H7 (cell line): ENCODE measurements at places on chromosomes 1 and 21. TPM values are rescaled to one million over a fixed set of nuclear protein-coding genes. Genes with fewer than 3 reads are reported as not detected.

DNA sequence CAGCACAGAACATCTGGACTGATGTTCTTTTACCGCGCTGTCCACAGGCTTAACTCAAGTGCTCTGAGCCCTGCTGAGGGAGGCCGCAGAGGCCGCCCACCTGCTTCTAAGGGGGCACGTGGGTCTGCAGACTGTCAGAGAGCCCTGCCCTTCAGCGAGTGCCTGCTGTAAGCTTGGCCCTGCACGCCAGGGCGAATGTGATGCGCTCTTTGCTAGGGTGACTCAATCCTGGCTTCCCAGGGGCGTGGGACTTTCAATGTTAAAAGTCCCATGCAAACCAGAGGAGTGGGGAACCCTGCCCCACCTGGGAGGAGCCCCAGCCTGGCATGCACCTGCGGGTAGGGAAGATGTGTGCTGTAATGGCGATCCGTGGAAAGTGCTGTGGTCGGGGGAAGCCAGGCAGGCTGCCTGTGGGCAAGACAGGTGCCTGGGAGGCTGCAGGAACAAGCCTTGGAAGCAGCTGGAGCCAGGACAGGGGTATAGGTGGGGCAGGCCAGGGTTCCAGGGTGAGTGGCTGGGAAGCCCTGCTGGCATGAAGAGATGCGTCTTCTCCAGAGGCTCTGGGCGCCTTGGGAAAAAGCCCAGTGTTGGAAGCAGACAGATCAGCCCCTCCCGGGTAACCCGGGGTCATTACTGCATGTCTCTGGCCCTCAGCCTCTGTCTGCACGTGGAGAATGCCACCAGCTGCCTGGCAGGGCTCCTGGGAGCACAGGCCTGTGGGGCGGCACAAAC is 594 bp upstream of the PANK4 start:
- DNase-seq, result no peak

IFI44 gene
- total RNA-seq, result not detected in 2 replicates

DNA sequence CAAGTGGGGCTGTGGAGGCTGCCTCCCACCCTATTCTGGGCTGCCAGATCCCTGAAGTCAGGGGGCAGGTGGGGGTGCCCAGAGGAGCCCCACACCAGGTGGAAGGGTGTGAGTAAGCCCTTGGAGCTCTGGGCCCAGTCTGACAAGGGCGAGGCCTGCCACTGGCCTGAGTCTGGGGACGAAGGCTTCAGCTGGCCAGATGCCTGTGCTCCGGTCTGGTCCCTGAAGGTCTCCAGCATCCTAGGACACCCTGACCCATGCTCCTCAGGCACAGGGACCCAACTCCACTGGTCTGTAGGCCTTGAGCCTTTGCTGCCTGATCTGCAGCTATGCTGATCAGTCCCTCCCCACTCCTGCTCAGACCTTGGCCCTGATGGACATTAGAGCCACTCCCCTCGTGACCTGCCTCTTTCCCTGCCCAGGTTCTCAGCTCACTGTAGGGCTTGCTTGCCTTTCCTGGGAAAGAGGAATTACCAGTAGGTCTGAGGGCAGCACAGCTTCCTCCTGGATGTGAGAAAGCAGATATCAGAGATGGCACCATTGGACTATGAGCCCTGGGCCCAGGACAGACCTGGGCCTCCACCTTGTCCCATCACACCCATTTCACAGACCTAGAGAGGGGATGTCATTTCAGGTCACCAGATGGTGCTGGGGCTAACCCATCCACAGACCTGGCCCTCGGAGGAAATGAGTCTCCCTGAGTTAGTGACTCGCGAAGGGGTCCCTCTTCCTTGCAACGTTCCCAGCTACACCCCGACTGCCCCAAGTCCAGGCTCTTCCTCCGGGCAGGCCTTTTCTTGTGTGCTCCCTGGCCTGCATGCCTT is 32.8 kb upstream of the CSF3R start:
- no peak for DNase-seq

- DNase-seq, result no peak
Observed at GRCh38 chr1:110638058-110638457, 31.9 kb upstream of the KCNA2 start.

- no peak for DNase-seq
Observed at GRCh38 chr1:80988926-80989325, 811.8 kb upstream of the ADGRL2 start.

DNA sequence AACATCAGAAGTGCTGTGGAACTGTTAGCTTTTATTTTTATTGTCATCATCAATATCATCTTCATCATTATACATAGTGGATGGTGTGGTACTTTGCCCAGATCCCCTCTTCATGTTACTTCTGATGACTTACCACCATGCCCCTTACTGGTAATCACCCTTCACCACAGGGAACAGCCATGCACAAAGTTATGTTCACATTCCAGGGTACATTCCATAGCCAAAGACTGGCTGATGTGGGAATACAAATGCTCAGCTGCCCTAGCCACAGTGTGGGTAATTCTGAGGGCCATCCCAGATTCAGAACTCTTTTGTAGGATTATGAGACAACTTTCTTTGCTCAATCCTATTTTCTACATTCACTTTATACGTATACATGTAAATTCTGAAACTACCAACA is 691.3 kb upstream of the CXADR start:
- DNase-seq, result no peak

GRCh38 chr1:68231627-68232288 is 565 bp downstream of the WLS start:
- peak; percentile 75 for DNase-seq

TMPRSS15 gene
- total RNA-seq, result not detected in 2 replicates

FAM177B gene
- total RNA-seq, result not detected in 2 replicates

DNA sequence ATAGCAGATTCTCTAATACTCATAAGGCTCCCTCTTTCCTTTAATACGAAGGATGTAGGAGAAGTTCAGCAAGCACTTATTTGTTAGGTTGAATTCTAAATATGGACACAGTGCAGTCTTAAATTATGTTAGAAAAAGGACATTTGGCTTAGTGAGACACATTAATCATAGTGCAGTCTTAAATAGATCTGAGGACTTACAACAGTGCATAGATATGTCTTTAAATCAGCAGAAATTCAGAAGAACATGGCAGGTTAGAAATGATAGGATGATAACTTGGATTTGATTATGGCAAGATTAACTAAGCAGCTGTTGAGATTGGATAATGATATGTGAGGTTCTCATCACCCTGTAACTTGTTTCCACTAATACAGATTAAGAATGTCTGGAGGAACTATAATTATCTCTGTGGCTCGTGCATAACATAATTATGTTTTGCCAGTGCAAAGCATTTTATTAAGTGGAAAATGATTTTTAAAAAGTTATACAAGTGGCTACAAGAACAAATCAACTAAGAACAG is 485.9 kb downstream of the USP25 start:
- no peak for DNase-seq

DNA sequence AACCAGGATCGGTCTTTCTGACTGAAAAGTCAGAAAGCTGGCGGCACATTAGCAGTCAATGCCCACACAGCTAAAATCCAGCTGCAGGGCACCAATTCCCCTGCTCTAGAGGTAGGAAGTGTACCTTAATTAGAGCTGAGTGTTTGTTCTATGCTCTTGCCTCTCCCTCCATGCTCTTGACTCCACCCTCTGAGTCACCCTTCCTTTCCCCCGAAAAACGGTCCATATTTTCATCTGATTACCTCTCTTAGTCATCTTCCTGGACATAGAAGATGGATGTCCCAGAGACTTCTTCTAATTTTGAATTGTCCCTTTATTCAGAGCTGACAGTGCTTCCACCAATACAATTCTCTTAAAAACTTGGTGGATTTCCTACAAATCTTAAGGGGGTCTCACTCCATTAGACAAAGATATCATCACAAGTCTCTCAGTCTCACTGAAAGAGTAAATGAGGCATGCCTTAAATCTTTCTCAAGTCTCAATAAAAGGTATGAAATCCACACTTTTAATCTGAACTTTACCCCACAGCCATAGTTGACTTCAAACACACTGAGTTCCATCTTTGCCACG is 44.1 kb upstream of the SLC19A1 start:
- DNase-seq, result no peak

- no peak for DNase-seq
Observed at GRCh38 chr1:53732912-53733317, 6.0 kb downstream of the GLIS1 start.

UBASH3A gene
- total RNA-seq, result not detected in 2 replicates

TMEM269 gene
- total RNA-seq, result 1.00 and 1.1 TPM in 2 replicates

MYOG gene
- not detected in 2 replicates for total RNA-seq

NUDT4B gene
- total RNA-seq, result 19.3 and 35.4 TPM in 2 replicates

- no peak for DNase-seq
Observed at GRCh38 chr1:192983349-192983980, 75.7 kb downstream of the UCHL5 start.
